GM04504 (cell line): ENCODE measurements at places on chromosomes 7 and 10.
A peak's percentile ranks its signal among the peaks of the same experiment; 100 is the strongest.

- DNase-seq: no peak
These were observed 26.1 kb upstream of the VCL start for GRCh38 chr10:73971636-73972354.

DNA sequence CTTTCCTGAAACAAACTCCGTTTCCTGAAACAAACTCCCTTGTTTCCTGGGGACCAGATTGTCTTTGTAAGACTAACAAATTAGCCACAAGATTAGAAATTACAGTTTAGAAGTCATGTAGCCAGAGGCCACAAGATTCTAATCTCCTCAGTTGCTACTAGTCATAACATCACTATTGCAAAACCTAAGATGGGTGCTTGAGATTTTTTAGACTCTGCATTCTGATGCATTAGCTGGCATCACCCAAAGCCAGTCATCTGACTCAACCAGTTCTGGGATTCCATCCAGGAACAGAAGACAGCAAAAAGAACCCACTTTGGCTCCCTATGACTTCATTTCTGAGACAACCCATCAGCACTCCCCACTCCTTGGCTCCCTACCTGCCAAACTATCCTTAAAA, 367.9 kb upstream of the MBL2 start:
- no peak for DNase-seq

GRCh38 chr10:105073999-105074398, 432.9 kb downstream of the SORCS3 start:
- no peak for DNase-seq

DNA sequence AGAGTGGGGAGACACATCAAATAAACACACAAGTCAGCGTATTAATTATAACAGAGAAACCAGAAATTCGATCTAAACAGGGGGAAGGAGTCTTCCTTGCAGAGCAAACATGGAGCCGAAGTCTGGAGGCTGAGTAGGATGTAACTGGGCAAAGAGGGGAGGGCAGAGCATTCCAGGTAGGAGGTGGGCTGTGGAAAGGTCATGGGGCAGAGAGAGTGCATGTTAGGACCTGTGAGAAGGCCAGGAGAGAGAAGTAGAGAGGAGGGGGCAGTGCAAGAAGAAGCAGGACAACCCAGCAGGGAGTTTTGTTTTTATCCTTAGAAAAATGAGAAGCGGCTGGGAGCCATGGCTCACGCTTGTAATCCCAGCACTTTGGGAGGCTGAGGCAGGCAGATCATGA, 130.8 kb upstream of the GPR26 start:
- no peak for DNase-seq

- peak; percentile 0 for DNase-seq
These were observed 61.1 kb upstream of the NPSR1 start for GRCh38 chr7:34596887-34597286.
